Activated CD4-positive, CD25-positive, alpha-beta regulatory T cell treated with anti-CD3 and anti-CD28 coated beads, Interleukin-2, amount 50 U/mL, for 16 hours (primary cell): ENCODE measurements at places on chromosomes 11 and 22.

- no peak for DNase-seq
These were observed 524.2 kb upstream of the CHORDC1 start for GRCh38 chr11:90747057-90747456.

- DNase-seq = peak; percentile 48
These were observed 4.1 kb downstream of the SUN2 start for GRCh38 chr22:38751422-38752346.

DNA sequence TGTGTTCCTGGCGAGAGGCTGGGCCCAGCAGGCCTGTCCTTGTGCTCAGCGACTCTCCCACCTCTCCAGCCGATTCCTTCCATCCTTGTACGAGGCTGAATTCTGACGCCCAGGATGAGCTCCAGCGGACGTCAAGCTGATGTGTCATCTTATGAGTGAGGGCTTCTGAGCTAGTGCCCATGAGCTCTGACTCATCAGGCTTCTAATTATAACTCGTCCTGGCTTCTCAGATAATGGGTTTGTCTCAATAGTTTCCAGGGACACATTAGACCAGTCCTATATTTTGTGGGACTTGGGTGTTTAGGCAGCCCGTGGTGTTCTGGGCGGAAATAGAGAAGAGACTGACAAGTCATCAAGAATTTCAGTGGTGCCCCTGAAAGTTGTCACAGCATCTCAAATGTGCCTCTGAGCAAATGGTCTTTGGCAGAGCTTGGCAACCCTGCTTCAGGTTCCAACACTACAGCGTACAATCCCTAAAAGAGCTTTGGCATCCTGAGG lies 108.2 kb upstream of the CD44 start:
- no peak for DNase-seq

DNA sequence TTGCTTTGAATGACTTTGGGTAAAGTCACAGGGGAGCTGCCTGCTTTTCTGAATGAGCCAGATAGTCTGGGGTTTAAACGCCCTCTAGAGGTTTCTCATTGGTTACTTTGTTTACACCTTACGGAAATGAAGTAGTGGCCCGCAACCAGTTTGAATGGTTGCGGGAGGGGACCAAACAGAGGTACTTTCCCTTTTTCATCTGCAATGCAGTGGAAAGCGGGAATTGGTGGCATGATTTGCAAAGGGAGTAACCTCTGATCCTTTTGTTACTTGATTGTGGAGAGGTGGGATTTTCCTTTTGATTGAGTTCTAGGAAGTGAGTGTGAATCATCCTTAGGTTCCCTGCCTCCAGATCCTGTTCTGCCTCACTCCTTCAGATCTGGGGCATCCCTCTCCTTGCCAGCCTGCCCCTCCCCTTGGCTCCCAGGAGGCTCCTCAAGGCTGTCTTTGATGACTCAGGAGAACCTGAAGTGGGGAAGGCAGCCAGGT lies 15.9 kb upstream of the GLYATL1 start:
- no peak for DNase-seq

DNA sequence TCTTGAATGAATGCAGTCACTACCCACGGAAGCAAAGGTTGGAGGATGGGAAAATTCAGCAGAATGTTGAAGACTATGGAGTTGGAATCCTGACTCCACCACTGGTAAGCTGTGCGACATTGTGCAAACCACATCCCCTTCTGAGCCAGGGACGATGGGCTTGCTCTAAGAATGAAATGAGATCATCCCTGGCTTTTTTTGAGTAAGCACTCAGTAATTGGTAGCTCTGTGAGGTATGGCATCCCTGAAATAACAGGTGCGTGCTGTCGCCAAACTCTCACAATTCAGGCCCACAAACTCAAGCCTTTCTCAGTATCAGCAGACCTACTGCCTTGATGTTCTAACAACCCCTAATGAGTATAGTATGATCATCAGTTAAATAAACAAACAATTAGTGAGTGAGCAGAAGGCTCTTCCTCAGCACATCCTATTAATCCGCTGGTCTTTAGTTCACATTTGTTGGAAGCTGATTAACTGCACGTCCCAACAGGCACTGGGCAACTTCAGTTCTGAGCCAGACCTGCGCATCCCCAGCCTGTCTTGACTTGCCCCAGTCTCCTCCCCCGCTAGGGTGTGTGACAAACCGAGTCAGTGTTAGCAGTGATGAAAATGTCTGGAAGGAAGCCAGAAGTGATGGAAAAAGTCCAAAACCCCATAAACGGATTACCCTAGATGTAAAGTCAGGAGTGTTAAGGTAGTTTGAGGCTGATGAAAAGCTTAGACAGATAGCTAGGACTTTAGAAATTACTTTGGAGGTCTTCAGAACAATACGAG lies 235.5 kb downstream of the GRIK4 start:
- no peak for DNase-seq

- no peak for DNase-seq
These were observed 454.3 kb upstream of the KIRREL3 start for GRCh38 chr11:127454856-127455255.

DNA sequence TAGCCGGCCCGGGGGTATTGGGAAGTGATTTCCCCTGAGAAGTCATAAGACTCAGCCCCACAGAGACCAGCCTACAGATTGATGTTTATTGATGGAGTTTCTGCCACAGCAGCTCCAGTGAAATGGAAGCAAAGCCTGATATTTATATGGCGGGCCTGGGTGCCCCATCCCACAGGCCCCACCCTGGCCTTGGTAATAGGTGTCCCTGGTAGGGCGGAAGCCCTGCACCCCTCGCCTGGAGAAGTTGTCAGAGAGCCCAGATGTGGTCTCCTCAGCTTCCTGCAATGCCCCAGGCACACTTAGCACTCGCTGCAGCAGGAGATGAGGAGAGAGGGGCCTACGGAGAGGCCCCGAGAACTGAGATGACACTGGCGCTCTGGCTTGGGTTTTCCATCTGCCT lies 107.4 kb downstream of the MORC2 start:
- no peak for DNase-seq

GRCh38 chr11:27673979-27674663 lies 26.1 kb downstream of the BDNF start:
- DNase-seq = no peak

- no peak for DNase-seq
These were observed 2.9 kb downstream of the PLAAT3 start for GRCh38 chr11:63611395-63611747.

DNA sequence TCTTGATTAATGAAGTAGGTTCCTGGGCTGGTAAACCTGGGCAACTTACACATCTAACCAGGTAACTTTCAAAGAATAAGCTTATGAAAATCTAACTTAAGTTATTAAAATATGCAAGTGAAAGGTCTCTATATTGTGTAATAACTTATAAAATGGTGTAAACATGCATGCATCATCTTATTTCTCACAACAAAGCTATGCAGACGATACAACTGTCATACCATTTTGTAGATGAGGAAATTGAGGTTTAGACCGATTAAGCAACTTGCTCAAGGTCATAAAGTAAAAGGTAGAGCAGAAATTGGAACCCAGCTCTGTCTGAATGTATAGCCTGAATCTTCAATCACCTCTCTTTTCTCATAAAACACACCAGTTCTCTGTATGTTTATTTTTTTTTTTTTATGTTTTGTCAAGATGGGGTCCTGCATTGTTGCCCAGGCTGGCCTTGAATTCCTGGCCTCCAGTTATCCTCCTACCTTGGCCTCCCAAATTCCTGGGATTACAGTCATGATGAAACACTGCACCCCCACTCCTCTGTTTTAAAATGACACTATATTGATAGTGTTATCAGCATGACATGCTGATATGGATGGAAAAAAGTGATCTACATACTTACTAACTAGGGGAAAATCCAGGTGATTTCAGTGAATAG lies 109.6 kb downstream of the SGSM3 start:
- no peak for DNase-seq

- no peak for DNase-seq
These were observed 48.2 kb downstream of the NECTIN1 start for GRCh38 chr11:119680541-119681360.

- DNase-seq = no peak
These were observed 17.1 kb downstream of the TUBGCP6 start for GRCh38 chr22:50227579-50228215.

DNA sequence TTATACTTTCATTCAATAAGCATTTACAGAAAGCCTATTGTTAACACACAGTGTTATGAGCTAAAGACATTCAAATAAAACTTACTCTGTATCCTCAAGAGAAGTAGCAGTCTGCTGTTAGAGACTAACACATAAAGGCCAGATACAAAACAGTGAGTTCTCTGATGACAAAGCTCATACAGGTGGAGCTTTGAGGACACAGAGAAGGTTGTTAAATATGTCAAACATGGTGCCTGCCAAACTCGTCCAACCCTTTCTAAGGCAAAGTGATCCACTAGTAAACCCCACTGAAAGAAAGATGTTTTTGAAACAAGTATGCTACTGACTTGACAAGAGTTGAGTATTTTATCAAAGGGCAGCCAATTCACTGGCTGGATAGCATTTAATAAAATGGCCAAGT lies 70.1 kb downstream of the C2CD3 start:
- DNase-seq = no peak

- DNase-seq = no peak
These were observed 26.8 kb downstream of the PARVB start for GRCh38 chr22:44050766-44051355.

- no peak for DNase-seq
These were observed 42.1 kb downstream of the RIBC2 start for GRCh38 chr22:45455621-45456020.

DNA sequence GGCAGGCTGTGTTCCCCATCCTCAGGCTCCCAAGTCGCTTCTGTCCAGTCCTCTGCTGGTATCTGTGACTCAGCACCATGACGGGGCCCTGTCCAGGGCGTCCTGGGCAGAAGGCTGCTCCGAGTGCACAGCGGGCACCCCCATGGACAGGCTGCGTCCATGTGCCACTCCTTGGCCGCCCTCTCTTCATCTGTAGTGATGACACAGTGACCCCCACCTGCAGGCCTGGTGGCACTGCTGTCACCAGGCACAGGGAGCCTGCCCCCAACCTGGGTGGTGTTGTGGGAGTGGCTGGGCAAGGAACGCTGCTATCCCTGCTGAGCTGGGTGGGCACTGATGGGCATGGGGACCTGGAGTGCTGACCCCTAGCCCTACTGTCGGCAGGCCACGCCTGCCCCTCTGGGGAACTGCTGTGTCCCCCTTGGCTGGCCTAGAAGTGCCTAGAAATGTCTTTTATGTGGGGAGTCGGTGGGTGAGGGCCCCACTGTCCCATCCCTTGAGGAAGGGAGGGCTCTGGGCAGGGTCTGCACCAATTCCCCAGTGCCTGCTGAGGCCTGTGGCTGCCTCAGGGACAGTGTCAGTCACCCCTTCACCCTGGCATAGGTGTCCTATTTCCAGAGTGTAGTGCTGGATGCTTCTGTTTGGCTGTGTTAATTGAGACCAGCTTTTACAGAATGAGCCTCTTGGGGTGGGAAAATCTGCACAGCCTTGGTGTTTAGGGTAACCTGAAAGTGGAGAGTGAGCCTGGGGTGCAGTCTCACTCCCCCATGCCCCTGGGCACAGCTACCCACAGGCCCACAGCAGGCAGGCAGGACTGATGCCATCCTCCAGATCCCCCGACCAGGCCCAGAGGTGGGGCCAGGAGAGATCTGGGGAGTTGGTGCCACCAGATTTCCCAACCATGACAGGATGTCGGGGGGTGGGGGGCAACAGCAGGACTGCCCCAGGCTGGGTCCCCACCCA lies 34.5 kb downstream of the RTN4R start:
- DNase-seq = no peak

- DNase-seq = no peak
These were observed 45.3 kb downstream of the PAK1 start for GRCh38 chr11:77428598-77428997.

DNA sequence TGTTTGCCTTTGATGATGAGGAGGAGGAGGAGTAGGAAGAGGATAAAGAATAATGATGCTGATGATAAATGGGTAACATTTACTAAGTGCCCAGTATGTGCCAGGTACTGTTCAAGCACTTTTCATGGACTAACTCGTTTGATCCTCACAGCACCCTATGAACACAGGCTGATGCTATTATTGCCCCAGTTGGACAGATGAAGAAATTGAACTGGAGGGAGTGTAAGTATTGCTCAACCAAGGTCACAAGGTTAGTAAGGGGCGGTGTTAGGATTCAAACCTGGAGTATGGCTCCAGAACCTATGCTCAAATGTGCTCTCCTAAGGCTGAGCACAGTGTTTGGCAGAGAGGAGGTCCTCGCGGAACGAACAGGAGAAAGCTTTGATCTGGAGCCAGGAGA lies 78.6 kb downstream of the SYN3 start:
- no peak for DNase-seq

DNA sequence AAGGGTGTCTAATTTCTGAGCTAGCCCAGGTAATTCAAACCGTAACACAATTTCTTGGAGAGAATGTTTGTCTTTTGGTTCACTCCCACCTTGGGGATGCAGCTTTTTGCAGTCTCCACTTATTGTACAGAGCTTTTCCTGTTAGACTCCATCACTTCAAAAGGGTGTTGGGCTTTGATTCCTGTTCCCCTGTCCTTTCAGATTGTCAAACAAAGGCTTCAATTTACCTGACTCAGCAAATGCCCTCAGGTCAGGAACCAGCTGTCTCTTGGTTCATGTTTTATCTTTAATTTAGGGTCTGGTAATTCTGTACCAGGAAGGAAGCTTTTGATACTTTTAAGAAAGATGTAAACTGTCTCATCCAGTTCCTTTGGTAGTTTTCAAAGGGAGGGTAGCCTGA lies 880.6 kb downstream of the NTM start:
- no peak for DNase-seq

GRCh38 chr11:88312628-88313027 lies 24.9 kb downstream of the CTSC start:
- no peak for DNase-seq

DNA sequence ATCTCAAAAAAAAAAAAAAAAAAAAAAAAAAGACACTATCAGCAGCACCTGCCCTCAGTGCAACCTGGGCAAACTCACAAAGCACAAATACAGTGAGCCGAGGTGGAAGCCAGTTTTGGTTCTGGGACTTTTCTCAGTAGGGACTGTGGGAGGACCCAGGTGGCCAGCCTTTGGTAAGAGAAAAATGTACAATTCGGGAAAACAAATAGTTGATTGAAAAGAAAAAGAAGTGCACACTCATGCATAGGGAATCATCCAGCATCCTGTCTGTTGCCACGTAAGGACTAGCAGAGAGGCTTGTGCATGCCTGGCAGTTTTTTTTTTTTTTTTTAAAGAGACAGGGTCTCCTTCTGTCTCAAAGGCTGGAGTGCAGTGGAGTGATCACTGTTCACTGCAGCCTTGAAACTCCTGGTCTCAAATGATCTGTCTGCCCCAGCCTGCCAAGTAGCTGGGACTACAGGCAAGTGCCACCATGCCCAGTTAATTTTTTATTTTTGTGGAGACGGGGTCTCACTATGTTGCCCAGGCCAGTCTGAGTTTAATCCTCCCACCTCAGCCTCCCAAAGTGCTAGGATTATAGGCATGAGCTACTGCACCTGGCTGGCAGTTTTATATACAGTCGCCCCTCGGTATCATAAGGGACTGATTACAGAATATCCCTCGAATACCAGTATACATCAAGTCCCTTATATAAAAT lies 36.7 kb downstream of the TPST2 start:
- no peak for DNase-seq
